ENCODE measurements at places on chromosomes 5 and 9.

- no peak for DNase-seq
Observed at GRCh38 chr5:179271428-179271734, 73.9 kb downstream of the ADAMTS2 start.

- no peak for DNase-seq
Observed at GRCh38 chr5:172599204-172599567, 41.9 kb upstream of the NEURL1B start.

- DNase-seq: no peak
Observed at GRCh38 chr9:75910731-75911130, 20.3 kb downstream of the PCSK5 start.

DNA sequence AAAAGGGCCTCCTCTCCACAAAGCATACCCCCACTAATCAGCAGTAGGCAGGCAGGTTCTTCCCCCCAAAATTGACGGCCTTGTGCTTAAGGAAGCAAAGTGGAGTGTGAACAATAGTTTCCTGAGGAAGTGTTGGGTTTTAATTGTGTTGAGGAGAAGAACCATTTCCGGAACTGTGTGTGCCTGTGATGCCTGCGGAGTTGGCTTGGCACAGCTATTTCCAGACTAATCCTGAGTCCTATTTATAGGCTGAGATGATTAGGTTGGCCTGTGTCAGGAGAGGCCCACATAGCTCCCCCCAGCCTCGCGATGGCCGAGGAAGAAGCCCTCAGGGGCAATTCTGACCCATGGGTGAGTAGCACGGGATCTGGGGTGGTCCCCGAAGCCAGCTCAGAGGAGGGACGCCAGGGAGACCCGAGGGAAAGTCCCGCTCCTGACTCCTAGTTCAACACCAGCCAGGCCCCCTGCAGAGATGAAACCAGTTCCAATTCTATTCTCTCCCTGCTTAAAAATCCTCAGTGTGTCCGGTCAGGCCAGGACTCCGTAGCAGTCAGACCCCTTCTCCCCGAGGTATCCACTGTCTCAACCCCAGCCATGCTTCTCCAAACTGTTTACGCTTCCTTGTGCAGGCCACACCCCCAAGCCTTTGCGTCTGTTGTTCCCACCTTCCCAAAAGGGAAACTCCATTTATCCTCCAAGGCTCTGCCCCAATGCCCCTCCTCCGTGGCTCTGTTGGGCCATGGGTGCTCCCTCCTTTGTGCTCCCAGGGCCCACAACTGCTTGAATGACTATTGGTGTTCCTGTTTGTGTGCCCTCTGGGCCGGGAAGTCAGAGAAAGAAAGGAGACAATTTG lies 18.1 kb downstream of the GSN start:
- peak; percentile 93 for DNase-seq

All from right atrium auricular region (tissue), 2 donors.